ENCODE measurements at places on chromosomes 7 and 10. TPM values are rescaled to one million over a fixed set of nuclear protein-coding genes. Genes with fewer than 3 reads are reported as not detected.

- DNase-seq, result no peak
Measured at GRCh38 chr10:117763528-117763927, 221.0 kb downstream of the EMX2 start.

- no peak for DNase-seq
Measured at GRCh38 chr10:80670774-80671173, 133.1 kb downstream of the SH2D4B start.

DNA sequence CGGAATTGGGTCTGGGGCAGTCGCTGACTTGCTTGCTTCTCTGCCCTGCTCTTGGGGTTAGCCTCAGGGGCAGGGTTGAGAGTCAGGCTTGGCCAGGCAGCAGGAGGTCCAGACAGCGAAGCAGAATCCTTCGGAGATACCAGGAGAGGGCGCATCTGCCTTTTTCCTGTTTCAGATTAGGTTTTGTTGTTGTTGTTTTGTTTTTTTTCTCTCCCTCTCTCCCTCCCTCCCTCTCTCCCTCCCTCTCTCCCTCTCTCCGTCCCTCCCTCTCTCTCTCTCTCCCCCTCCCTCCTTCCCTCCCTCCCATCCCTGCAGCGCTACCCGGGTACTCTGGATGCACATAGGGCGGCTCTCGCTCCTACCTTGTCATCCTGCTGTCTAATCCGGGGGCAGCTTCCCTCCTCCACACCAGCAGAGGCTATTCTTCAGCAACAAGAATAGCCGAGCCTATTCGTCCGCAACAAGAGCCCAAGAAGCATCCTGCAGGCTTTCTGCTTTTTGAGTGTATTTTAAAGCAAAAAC, 758 bp upstream of the OPTN start:
- no peak for DNase-seq

GRCh38 chr10:100738055-100738827, 7.1 kb upstream of the PAX2 start:
- DNase-seq, result no peak

DNA sequence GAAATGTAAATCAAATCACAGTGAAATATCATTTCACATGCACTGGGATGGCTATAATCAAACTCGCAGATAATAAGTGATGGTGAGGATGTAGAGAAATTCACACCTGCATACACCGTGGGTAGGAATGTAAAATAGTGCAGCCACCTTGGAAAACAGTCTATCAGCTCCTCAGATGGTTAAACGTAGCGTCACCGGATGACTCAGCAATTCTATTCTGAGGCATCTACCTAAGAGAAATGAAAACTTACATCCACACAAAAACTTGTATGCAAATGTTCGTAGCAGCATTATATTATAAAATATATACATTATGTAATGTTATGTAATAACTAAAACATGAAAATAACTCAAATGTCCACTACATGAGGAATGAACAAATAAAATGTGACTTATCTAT, 38.9 kb downstream of the SH3PXD2A start:
- peak; percentile 43 for DNase-seq

- no peak for DNase-seq
Measured at GRCh38 chr10:111085690-111086353, 9.0 kb downstream of the ADRA2A start.

The PGAM1 gene
- total RNA-seq, result 546 TPM

DNA sequence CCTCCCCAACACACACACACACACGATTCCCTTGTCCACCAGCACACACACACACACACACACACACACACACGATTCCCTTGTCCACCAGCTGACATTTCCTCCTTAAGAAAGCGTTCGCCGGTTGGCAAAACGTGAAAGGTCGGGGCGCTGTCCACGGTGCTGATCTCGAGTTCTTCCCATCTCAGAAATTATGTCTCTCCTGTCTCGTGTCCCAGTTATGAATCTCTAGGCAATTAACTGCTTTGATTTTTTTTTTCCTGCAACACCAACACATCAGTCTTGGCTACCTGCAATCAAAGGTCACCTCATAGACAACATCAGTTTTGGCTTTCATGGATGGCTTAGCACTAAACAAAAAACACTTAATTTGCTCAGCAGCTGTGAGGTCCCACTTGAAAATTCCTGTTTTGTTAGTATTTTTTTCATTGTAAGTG, 1.9 kb downstream of the INA start:
- DNase-seq, result peak; percentile 21

DNA sequence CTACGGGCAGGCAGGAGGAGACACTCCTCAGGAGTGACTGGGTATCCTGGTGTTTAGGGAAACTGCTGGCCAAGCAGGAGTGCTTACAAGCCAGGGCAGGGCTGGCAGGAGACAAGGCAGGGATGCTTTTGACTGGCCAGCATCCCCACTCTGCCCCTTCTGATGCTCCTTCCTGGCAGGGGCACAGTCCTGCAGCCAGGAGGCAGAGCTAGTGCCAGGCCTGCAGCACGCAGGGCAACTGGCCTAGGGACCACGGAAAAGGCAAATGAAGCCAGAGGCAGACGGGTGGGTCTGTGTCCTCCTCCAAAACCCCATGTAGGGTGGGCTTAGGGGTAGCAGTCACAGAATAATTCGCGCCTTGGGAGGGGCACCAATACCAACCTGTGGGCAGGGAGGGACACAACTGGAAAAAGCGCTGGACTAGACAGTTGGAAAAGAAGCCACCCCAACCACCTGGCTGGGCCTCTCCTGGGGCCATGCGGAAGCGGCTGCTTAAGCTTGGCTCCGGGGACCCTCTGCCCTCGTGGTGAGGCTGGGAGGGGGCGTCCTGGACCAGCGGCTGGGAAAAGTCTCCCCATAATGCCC, 4.8 kb downstream of the IMPDH1 start:
- no peak for DNase-seq

Data from foreskin keratinocyte (primary cell).